AG09319 (cell line): ENCODE measurements at places on chromosomes 7 and 10.

DNA sequence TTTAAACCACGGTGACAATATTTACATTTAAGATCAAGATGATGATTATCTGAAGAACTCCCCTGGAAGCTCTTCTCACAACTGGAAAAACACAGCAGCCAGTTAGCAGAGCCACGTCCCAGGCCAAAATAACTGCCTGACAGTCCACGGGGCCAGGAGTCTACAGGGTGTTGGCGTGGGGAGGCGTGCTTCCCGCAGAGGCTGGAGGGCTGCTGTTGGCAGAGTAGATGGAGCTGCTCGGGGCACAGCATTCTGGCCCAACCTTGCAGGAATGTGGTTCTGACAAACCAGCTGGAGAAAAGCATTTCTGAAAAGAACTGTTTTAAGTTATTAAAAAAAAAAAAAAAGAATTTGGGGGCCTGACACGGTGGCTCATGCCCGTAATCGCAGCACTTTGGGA lies 177.9 kb downstream of the EBF3 start:
- DNase-seq, result no peak

DNA sequence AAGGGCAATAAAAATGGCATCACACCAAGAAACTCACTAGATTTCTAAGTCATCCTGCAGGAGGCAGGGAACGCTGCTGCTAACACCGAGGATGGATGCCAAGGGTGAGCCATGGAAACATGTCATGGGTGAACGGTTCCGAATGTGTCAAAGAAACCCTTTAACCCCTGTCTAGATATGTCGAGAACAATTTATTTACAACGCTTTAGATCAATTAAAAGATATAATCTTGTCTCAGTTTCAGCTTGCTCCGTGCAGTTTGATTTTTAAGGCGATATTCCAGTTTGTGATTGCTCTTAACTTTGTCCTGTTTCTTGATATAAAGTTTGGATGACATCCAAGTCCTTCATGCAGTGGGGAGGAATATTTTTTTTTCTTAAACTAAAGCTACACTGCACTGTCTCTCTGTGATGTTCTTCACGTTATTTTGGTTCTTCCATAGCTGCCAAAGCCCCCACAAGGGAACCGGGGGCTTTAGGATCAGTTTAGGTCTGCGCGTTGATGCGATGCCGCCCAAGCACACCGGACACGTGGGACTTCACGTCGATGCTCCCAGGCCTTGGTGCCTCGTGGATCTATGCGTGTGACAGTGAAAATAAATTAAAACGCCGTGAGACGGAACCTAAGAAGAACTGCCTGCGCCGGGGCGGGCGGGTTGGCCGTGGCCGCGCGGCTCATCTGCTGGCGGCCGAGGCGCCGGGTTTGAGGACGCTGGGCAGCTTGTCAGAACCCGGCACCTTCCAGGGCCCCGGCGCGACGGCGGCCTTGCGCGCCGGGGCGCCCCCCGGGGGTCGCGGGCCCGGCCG lies 220.3 kb downstream of the PHTF2 start:
- no peak for DNase-seq

DNA sequence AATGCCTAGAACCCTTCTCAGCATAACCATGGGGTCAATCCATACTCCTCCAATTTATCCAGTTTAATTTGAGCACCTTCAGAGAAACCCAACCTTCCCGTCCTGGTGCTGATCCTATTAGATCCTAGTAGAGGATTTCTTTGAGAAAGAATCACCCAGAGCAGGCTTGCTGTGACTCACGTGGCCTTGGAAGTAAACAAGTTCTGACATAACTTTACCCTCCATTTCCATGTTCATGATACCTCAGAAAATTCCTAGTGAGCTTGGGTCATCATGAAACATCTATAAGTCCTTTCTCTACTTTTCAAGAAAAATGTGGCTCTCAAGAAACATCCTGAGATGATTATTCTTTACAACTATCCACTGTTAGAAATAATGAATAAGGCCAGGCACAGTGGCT lies 71.7 kb downstream of the PRLHR start:
- DNase-seq, result no peak

- no peak for DNase-seq
Observed at GRCh38 chr7:22173685-22174573, 183.0 kb downstream of the RAPGEF5 start.

- no peak for DNase-seq
Observed at GRCh38 chr7:94412762-94413322, 18.1 kb downstream of the COL1A2 start.

GRCh38 chr10:55146032-55146431 lies 345.0 kb upstream of the PCDH15 start:
- no peak for DNase-seq

- DNase-seq, result no peak
Observed at GRCh38 chr10:69010151-69010640, 21.6 kb downstream of the KIFBP start.

GRCh38 chr7:26153823-26154783 lies 2.1 kb downstream of the NFE2L3 start:
- DNase-seq, result no peak

GRCh38 chr10:47340608-47341170 lies 7.5 kb upstream of the RBP3 start:
- peak; percentile 5 for DNase-seq

- no peak for DNase-seq
Observed at GRCh38 chr10:118035354-118036005, 11.3 kb downstream of the RAB11FIP2 start.

GRCh38 chr10:18219146-18219545 lies 78.9 kb downstream of the CACNB2 start:
- no peak for DNase-seq

DNA sequence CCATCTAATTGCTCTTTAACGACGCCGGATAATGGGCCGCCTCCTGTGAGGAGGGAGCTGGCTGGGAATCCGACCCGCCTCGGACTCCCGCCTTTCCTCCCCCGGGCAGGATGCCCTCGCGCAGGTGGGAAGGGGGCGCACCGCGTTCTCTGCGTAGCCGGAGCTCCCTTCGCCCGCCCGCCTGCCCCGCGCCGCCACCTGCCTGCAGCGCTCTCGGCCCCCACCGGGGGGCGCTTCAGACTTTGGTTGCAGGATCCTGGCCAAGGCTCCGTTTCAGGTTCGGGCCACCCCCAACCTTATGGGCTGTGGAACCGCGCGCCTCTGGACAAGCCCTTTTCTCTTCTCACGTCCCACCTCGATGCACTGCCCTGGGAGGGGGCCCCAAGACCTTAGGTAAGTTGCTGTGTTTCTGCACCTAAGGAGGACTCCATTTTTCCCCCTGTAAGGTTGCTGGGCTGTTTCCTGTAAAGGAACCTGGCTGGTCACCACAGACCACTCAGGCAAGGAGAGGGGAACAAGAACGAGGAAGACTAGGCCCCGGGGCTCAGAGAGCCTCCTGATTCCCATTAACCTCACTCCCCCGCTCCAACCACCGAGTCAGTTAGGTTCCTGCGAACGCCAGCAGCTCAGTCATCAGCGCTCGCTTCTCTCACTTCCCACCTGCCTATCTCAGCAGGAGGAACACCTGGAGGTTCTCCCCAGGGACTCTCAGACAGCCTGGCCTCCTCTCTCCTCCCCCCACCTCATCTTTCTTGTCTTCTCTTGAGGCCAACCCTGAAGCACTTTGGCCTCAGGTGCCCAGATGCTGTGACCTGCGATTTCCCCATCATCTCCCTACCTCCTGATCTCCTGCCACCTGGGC lies 11.3 kb upstream of the KAZALD1 start:
- DNase-seq, result no peak

DNA sequence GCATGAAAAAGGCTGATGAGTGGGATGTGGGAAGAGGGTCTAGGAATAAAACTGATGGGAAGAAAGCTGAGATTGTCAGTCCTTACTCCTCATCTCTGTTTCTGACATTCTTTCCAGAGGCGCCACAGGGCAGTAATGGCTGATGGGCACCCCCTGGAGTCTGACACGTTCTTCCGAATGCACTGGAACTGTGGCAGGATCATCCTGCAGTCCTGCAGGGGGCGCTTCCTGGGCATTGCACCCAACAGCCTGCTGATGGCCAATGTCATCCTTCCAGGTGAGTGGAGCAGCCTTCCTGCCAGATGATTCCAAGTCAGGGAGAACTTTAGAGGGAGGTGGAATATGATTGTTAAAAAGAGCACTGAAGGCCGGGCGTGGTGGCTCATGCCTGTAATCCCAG lies 4.8 kb downstream of the FSCN3 start:
- DNase-seq, result no peak

GRCh38 chr10:14384116-14384730 lies 53.5 kb upstream of the FRMD4A start:
- DNase-seq, result no peak

- no peak for DNase-seq
Observed at GRCh38 chr10:86486856-86487255, 34.7 kb downstream of the WAPL start.

GRCh38 chr7:1642291-1642731 lies 27.8 kb upstream of the ELFN1 start:
- no peak for DNase-seq

DNA sequence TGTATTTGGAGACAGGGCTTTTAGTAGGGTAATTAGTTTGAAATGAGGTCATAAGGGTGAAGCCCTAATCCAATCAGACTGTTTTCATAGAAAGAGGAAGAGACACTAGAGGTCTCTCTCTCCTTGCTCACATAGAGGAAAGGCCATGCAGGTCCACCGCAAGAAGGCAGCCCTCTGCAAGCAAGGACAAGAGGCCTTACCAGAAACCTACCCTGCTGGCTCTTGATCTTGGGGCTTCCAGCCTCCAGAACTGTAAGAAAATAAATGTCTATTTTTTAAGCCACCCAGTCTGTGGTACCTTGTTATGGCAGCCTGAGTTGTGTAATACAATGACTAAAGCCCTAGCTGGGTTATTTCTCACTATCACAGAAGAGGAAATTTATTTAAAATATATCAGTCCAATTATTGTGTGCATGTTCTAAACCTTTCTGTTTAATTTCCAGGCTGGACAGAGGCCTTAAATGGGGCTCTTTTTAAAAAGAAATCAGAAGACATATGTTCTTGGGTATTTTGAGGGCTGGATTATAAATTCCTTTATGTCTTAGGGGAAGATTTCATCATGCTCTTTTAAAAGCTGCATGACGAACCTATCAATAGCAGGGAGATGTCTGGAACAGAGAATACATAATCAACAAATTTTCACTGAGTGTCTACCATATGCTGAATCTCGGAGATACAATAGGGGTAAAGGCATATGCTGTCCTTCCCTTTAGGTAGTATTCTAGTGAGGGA lies 12.9 kb upstream of the TMEM26 start:
- no peak for DNase-seq

GRCh38 chr7:140684066-140684950 lies 11.6 kb downstream of the ADCK2 start:
- no peak for DNase-seq

- DNase-seq, result no peak
Observed at GRCh38 chr10:110268971-110269370, 35.7 kb downstream of the SMNDC1 start.

DNA sequence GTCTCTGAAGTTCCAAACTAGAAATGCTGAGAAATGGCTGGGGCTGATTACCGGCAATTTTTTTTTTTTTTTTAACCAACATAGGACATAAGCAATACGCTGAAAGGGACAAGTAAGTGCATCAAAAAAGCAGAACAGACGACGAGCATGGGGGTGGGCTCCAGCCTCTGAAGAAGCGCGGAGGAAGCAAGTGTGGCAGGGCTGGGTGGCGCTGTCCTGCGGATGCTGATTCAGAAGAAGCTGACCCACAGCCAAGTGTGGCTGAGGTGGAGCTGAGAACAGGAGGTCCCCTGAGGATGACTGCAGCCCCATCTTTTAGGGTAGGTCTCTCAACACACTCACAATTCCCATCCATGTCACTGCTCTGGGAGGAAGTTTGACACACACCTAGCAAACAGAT lies 65.6 kb downstream of the CTBP2 start:
- DNase-seq, result no peak

DNA sequence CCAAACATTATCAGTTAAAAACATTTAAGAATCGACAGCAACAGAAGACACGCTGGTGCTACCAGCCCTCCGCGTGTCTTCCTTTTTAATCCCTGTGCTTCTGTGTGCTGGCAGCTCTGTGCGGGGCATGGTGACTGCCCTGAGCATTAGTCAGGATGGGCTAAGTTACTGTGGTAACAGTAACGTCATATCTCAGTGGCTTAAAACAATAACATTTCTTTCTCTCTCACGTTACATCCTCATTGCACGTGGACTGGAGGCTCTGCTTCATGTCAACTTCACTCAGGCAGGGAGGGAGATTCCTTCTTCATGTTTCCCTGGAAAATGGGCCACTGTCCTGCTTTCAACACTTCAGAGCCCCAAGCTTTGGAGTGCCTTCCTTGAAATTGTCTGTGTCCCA lies 378.5 kb downstream of the CCSER2 start:
- DNase-seq, result no peak

DNA sequence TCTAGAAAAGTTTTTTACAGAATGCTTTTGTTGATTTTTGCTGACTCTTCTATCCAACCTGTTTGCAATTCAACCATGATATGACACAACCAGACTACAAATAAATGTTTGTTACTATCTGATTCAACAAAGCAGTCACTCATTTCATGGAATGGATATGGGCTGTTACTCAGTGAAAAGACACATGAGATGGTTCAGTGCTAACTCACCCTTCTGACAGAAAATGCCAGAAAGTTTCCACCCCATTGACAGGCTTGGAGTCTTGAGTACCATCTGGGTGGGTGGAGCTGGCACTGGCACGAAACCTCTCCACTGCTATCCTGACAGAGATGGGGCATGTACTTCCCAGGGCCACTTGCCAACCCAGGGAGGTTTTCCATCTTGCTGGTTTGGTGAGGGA lies 39.5 kb downstream of the RBM28 start:
- DNase-seq, result peak; percentile 7

- DNase-seq, result peak; percentile 83
Observed at GRCh38 chr7:23334482-23335056, 35.4 kb downstream of the MALSU1 start.

- no peak for DNase-seq
Observed at GRCh38 chr7:44762300-44762699, 13.7 kb downstream of the ZMIZ2 start.

GRCh38 chr10:116272440-116273283 lies at the start of gene GFRA1:
Gene GFRA1, minus strand, starts transcription at chr10:116273206. Its CDS starts 1,177 bp downstream, at chr10:116272029.
- no peak for DNase-seq

DNA sequence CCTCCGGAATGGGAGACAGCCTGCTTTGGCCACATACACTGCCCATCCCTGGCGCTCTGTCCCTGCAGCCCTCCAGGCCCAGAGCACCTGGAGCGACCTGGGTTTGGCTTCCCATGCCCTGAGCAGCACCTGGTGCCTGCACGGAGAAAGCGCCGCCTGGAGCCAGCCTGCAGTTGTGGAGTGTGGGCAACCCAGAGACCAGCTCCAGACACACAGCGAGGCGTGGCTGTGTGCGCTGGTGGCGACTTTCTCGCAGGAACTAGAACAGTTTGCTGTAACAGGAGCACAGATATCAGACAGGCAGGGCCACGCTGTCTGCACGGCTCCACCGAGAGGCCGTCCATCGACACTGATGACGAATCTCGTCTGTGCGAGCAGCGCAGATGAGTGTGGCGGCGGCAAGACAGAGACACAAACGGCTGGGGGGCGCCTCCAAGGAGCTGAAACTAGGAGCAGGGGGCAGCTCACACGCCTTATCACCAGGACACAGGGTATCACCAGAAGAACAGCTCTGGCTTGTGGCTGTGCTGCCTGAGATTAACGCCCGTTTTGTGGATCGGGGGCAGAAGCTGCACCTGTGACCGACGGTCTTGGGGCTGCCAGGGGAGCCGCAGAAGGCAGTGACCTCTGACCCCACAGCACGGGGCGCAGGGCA lies 275.3 kb downstream of the DNAJB6 start:
- no peak for DNase-seq
